ENCODE measurements at places on chromosomes 6 and 20.

- DNase-seq: no peak
Observed at GRCh38 chr20:31815408-31816188, 3.6 kb upstream of the MYLK2 start.

DNA sequence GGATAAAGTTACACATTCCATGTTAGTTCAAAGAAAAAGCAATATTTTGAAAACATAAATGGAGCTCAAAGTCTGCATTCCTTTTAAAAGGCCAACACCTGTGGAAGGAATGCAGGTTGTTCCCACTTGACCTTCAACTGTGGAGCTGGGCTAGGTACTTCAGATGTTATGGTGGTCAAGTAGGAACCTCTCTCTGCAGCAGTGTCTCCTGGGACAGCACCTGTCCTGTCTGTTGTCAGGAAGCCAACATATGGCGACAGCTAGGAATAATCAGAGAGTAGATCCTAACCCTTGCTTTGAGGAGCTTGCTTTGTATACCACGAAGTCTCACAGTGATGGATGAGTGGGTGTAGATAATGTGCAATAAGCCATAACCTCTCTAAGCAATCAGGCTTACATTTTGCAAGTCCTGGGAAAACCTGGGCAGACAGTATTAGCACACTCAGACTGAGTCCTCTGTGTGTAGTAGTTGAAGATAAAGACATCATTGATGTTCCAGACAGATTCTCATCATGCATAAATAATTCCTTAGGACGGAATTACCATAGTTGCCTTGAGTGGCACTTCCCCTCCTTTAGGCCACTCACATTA, 347.5 kb downstream of the PRL start:
- DNase-seq: no peak

DNA sequence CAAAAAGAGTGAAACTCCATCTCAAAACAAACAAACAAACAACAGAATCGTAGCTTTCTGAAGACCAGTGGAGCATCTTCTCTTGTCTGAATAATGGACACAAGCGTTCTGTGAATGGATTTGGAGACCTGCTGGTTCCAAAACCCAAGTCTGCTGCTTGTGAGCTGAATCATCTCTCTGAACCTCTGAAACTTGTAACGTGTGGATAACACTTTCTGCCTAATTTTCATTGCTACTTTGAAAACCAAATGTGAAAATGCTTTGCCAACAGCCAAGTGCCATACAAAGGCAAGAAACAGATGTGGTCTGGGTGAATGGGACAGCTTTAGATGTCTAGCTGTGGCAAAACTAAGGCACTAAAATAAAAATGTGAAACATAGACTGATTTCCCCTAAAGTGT, 44.3 kb downstream of the PHACTR1 start:
- no peak for DNase-seq

GRCh38 chr6:44012078-44012493, 115.2 kb downstream of the MRPL14 start:
- DNase-seq: peak; percentile 38

GRCh38 chr6:107957308-107957908, 600 bp downstream of the SEC63 start:
- DNase-seq: peak; percentile 42

- no peak for DNase-seq
Observed at GRCh38 chr6:82057846-82058554, 189.5 kb downstream of the IBTK start.

DNA sequence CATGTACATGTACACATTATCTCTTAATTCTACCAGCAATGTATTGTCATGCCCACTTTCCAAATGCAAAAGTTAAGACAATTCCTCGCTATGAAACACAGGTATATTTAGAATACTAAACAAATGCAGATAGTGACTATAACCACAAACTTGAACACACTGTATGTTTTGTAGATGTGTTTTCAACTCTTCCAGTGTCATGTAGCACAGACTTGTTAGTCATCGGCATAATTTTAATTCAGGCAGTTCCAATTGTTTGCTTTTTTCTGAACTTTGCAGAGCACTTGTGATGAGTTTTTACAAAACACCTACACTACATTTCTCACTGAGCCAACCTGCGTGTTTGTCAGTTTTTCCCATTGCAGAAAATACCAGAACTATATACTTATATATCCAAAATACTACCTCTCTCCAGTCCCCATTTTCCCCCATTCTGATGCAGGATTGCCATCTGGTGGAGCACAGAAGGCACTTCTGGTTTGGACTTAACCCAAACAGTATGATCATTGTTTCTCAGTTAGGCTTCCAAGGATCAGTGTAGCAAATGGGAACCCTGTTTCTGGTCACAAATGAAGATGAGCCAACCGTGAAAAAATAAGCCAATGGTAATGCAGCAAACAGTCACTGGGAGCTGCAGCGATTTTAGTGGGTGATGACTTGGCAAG, 143.4 kb downstream of the ADGRB3 start:
- peak; percentile 5 for DNase-seq
